DMS153 (cell line): ENCODE measurements at places on chromosomes 1 and 21.

GRCh38 chr1:156359973-156360372, 9.0 kb upstream of the RHBG start:
- DNase-seq, result no peak

DNA sequence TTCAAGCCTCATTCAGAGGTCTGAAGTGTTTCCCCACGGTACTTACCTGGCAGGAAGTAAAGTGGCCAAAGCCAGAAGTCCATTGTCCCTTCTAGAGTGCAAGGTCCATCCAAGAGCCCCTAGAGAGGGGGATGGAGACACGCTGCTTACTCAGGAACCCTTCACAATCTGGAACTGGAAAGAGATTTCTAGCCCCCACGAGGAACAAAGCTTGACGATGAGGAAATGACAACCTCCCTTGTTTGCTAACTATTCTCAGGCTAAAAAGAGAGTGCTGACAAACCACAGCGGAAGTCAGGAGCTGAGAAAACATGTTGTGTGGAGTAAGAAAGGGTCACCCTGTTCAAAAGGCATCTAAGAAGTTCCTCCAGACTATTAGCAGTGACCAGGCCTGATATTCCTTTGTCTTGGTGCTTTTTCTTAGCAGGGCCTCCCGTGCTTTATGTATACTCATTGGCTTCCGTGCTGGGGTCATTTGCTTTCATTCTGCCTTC, at the start of gene FCMR:
FCMR (minus strand) TSS at position 170 of the 494 bp plus-strand sequence; CDS start at position 83, 87 bp downstream.
- DNase-seq, result peak; percentile 73

DNA sequence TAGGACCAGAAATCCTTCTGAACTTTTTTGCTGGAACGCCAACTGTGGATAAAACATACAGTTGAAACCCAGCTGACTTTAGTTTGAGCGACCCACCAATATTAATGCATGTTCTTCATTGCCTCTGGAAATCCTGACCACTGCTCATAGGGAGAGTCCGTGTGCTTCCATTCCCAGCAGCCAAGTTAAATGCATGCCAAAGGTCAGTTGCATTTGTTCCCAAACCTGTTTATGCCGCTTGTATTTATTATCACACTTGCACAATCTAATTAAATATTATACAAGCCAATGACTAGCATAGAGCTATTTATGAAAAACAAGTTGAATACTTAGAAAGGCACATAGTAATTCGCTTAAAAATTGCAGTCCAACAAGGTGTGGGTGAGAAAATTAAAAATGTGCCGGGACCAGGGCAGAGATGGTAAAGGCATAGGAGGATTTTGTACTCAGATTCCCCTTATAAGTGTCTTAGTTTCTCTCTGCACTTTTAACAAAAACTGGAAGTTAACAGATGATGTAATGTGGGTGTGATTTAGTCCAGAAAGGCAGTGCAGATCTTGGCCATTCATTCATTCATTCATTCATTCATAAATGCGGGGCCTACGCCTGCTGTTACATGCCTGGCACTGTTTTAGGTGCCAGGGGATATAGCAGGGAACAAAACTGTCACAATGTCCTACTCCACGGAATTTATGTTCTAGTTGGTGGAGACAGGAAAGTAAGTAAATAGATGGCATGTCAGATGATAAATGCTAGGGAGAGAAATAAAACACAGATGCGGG, 99.7 kb downstream of the PRDM2 start:
- DNase-seq, result no peak

DNA sequence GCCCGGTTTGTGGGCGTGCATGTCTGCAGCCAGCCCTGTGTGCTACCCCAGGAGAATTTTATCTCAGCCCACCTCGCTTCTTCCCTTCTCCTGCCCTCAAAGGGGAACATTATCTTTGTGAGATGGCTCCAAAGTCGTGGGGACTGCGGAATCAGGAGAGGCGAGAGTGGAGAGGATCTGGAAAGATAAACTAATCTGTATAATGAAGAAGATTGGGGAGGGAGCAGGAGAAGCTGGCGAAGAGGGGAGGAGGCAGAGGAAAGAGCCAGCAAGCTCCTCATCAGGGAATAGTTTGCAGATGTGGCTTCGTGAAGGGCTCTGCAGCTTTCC, 310.3 kb downstream of the MATN1 start:
- DNase-seq, result no peak

DNA sequence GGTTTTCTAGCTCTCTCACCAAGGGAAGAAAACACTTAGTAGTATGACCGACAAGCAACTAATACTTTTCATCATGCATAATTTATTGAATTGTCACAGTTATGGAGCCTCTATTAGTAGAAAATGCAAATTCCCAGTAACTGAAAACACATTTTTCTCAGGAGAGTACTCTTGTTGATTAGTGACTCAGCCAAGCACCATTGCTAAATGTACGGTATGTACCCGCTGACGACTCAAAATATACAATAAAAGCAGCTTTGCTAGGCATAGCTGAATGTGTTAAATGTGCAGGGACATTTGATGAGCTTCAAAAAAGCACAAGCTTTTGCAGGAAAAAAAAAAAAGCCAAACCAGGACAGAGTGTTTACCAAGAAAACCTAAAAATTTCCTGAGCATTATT, 63.9 kb downstream of the WDR64 start:
- DNase-seq, result no peak

GRCh38 chr1:28249866-28250295, 9.4 kb upstream of the SESN2 start:
- DNase-seq, result no peak

- no peak for DNase-seq
Measured at GRCh38 chr1:4652631-4653327, 1.6 kb upstream of the AJAP1 start.

GRCh38 chr1:89339039-89339438, 24.8 kb upstream of the GBP6 start:
- no peak for DNase-seq
